ENCODE measurements at places on chromosomes 6 and 20.
A peak's percentile ranks its signal among the peaks of the same experiment; 100 is the strongest.

DNA sequence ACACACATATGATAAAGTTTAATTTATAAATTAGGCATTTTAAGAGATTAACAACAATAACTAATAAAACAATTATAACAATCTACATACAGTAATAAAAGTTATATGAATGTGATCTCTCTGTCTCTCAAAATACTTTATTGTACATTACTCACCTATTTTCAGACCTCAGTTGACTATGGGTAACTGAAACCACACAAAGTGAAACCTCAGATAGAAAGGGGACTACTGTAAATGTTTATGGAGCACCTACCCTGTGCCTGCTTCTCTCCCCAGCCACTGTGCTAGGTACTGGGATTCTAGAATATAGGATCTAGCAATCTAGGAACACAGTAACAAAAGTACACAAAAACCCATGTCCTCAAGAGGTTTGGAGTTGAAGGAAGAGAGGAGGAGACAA, 63.4 kb upstream of the BTN3A2 start:
- DNase-seq, result no peak

DNA sequence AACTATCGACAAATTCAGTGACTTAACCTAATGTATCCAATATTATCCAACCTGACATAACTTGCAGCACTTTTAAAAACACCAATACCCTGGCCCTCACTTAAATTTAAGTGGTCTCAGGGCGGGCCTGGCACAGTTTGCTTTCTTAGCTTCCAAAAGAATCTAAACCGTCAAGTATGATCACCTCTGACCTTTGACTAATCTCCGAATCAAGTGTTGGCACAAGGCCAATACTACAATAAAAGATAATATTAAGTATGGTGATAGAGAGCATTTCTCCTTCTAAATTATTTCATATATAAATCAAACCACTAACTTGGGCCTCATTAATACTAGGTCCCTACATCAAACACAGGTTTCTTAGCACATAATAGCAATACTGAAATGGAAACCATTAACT, 153.0 kb downstream of the PTPRK start:
- DNase-seq, result no peak

DNA sequence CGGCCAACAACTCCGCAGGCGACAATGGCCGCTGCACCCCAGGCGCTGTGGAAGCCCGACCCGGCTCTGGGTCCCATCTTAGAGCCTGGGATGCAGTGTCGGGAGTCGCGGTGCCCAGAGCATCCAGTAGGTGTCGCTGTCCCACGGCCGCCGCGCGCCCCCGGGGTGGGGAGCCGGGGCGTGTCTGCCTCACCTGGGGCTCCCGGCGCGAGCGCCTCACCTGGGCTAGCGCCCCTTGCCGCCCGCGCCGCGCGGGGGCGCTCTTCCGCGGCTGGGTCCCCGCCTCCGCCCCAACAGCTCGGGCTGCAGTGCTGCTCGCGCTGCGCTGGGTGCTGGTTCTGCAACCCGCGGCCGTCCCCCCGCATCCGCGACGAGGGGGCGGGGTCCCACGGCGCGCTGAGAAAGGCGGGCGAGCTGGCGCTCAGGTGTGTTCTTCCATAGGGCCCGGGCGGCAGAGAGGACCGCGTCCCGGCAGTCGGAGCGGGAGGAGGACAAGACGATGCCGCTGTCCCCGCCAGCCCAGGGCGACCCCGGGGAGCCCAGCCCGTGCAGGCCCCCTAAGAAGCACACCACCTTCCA, at the start of gene CRYBG1:
Gene CRYBG1, plus strand, starts transcription at position 308 of the 579 bp plus-strand sequence. Its CDS starts 192 bp downstream, at position 500.
- DNase-seq, result peak; percentile 51

- no peak for DNase-seq
These were observed 119.1 kb upstream of the SLC2A12 start for GRCh38 chr6:134171517-134171916.

DNA sequence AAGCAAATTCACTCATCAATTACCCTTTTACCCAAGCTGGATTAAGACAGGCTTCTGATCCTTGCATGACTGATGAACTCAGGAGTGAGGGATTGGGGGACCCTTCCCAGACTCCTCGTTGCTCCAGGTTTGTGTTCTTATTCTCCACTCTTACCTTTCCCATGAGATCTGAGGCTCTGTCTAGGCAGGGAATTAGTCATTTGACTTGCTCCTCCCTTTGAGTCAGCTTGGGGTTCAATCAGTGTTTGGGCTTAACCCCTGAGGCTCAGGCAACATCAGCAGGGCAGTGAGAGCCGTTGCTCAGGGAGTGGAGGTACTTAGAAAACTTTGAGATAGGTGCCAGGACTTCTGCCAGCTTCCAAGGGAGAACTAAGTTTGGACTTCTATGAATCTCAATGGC, 20.7 kb upstream of the TOX2 start:
- no peak for DNase-seq

DNA sequence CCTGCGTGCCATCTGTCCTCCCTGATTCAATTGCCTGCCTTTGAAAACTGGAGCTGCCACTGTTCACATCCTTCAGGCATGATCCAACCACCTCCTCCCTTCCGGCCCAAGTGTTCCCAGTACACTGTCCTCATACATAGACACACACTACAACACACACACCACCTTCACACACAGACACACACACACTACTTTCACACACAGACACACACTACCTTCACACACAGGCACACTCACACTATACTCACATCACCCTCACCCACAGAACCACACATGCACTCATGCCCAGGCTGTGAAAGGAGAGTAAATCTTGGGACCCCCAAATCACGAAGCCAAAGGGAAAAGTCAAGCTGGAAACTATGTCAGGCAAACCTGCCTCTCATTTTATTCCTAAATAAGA, 109.4 kb upstream of the MYLIP start:
- no peak for DNase-seq

GRCh38 chr6:160078883-160079685, 42.5 kb upstream of the SLC22A1 start:
- no peak for DNase-seq

GRCh38 chr6:31270788-31271640, 878 bp downstream of the HLA-C start:
- peak; percentile 65 for DNase-seq

- DNase-seq, result no peak
These were observed 109.6 kb downstream of the ALDH8A1 start for GRCh38 chr6:134840086-134840867.
